ENCODE measurements at places on chromosomes 11 and 22. TPM values are rescaled to one million over a fixed set of nuclear protein-coding genes. Genes with fewer than 3 reads are reported as not detected.

DNA sequence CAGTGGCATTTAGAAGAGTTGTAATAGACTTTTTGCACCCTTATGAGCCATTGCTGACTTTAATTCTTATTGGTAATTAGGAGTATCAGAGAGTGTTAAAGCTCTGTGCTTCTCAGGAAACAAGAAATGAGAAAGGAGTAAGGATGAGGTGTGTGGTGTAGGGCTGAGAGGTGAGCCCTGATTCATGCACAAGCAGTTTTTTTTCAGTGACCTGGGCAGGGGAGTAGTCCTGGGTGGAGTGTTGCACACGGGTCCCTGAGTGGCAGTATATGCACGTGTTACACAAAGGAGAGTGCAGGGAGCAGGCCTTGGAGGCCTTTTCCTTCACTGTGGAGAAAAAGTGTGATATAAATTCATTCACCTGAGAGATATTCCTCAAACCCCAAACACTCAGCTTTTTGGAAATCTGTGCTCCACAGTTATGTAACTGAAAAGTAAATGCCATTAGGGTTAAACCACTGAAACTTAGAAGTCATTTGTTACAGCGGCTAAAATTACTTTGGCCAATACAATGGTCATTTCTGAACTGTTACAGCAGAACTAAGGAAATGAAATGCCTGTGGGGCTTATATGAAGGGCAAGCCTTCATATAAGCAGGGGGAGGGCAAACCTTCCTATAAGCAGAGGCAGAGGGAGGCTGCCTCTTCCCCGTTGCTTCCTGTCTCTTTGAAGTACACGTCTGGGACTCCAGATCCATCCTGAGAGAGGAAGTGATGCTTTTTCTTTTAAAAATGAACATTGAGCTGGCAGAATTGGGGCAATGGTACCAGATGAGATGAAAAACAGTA lies 62.6 kb upstream of the OLFML1 start:
- no peaks in the 10 kb centered on the region for H3K36me3 ChIP-seq
- no peaks in the 10 kb centered on the region for H3K4me1 ChIP-seq
- no peak overlapping the region for H3K27ac ChIP-seq
- H3K27me3 ChIP-seq, result no peaks in the 10 kb centered on the region

DNA sequence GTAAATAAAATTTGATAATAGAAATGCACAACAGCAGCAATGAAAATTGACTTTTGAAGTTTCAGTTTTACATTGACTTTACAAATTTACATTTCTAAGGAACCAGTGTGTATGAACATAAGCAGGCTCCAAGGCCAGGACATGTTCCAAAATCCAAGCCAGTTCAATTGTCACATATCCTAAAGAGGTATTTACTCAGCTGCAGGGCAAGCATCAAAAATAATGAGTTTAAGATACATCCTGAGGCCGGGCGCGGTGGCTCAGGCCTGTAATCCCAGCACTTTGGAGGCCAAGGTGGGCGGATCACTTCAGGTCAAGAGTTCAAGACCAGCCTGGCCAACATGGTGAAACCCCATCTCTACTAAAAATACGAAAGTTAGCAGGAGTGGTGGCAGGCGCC lies 39.0 kb upstream of the AKIP1 start:
- H3K27me3 ChIP-seq, result no peaks in the 10 kb centered on the region

DNA sequence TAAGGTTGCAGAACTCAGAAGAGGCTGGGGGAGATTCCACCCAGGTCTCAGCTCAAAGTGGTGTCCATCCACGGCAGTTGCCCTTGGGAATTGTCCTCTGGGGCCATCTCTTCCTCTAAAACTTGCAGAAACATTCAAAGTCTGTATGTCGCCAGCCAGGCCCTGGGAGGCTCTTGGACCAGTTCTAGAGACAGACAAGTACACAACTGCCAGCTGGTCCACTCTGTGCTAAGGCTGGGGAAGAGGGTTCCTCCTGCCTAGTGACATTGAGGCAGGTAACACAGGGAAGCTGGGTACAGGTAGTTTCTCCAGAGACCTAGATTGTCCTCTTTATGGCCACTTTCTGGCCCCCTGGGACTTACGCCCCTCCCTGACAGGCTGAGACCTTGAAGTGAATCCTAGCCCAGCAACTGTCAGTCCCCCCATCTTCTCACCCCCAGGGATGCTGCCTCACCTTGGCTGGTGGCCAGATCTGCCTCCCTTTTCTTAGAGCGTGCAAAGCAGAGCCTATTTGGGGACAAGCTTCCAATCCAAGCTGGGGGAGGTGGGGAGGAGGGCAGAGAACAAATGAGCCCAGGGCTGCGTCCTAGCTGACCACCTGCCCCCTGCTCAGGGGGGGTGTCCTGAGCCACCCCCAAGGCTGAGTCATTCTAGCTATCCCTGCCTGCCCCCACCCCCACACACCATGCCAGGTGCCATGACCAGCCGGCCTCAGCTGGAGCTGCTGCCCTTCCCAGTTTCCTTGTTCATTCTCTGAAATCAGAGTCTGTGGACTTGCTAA lies 8.4 kb downstream of the FAM83F start:
- no peaks in the 10 kb centered on the region for H3K36me3 ChIP-seq
- peaks cover 42% of the 10 kb centered on the region for H3K4me1 ChIP-seq
- H3K4me3 ChIP-seq, result no peak overlapping the region
- DNase-seq, result no peak
- no peak overlapping the region for H3K27ac ChIP-seq
- H3K27me3 ChIP-seq, result no peaks in the 10 kb centered on the region

HTR3B gene
- total RNA-seq, result 0.18 TPM

OR52I1 gene
- total RNA-seq, result not detected

TSGA10IP gene
- total RNA-seq, result not detected
